Stromal cell of bone marrow (primary cell): ENCODE measurements at places on chromosomes 3 and 15.

GRCh38 chr15:51380999-51381806, 39.7 kb downstream of the GLDN start:
- DNase-seq = peak; percentile 65

GRCh38 chr3:49872801-49873281, 3.1 kb upstream of the CAMKV start:
- DNase-seq = no peak

DNA sequence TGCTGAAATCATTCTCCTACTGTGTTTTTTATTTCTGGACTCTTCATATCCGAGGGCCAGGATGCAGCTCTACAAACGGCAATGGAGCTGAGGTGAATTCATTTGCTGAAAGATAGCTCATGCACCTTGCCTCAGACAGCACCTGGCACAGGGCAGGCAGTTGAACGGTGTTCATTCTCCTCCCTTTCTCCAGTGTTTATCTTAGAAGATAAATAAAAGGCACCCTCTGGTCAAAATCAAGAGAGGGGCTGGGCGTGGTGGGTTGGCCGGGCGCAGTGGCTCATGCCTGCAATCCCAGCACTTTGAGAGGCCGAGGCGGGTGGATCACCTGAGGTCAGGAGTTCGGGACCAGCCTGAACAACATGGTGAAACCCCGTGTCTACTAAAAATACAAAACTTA, 79.3 kb upstream of the LMOD3 start:
- DNase-seq = no peak

GRCh38 chr3:71425491-71426071, 157.9 kb downstream of the FOXP1 start:
- peak; percentile 83 for DNase-seq
